Left colon (tissue), 2 donors: ENCODE measurements at places on chromosomes 3 and 15.

DNA sequence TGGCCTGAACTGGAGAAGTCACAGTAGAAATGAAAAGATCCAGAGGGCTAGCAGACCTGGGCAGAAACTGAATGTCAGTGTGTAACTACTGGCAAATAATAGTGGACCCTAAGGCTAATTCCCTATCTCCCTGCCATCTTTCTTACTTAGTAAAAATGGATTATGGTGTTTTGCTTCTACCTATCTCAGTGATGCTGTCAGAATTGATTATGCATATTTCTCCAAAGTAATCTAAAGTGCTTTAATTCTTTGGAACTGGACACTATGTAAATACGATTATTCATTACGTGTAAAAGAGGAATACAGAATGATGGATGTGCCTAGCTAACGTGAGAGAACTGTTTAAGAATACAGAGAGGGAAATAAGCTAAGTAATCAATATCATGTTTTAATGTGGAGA is 651.9 kb downstream of the NLGN1 start:
- DNase-seq = no peak

GRCh38 chr3:116610124-116610523 is 99.5 kb upstream of the TUSC7 start:
- no peak for DNase-seq

DNA sequence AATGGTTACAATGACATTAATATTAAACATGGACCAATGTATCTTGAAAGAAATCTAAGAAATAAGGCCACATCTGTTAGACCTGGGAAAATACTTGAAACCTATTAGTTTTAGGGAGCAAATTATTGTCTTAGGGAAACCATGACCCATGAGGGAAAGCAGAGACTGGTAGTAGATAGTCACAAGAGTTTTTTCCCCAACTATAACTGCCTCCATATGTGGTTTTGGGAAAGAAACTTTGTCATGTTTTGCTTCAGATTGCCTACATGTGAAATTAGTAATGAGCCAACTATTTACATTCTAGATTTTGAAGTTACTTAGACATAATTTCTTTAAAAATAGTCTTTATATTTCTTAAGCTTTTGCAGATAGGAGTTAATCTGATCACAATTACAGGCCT is 474.9 kb downstream of the ROBO2 start:
- DNase-seq = no peak

GRCh38 chr3:48695393-48695753 is 9.7 kb upstream of the NCKIPSD start:
- DNase-seq = no peak

GRCh38 chr15:45637552-45638033 is 2.8 kb downstream of the SQOR start:
- DNase-seq = peak; percentile 75

DNA sequence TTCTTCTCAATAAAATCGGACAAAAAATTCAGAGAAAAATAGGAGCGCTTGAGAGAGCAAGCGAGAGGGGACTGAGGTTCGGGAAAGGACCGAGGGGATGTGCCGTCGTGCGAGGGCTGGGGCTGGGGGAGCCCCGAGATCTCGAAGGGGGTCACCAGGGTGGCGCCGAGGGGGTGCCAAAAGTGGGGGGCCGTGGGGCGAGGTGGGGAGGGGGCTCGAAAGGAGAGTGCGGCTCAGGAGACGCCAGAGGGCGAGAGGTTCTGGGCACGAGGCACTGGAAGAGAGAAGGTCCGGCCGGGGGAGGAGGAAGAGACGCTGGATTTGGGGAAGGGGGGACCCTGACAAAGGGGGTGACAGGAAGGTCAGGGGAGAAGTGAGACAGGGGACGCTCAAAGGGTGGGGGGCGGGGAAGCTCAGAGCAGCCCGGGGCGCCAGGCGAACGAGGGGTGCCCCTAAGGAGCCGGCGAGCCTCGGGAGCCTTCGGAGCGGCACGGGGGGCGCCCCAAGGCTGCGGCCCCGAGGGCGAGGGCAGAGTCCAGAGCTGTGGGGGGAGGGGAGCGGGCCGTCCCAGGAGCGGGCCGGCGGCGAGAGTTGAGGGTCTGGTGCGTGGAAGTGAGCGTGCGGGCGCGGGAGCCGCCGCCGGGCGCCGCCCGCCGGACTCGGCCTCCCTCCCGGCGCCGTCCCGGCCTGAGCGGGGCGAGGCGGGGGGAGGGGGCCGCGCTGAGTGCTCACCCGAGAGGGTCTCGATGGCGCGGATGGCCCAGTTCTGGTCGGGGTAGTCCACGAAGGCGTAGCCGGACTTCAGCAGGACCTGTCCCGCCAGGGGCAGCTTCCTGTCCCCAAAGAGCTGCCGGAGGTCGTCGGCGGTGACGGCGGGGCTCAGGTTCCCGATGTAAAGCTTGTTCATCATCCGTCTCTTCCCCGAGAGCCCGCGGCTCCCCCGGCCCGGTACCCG is 514 bp downstream of the IGF2BP2 start:
- DNase-seq = peak; percentile 64

- no peak for DNase-seq
These were observed 135.3 kb downstream of the FMN1 start for GRCh38 chr15:33059184-33059583.
